ENCODE measurements at places on chromosomes 7 and 10. TPM values are rescaled to one million over a fixed set of nuclear protein-coding genes. Genes with fewer than 3 reads are reported as not detected.

GPRIN2 gene
- total RNA-seq = 39.0 TPM

GHRHR gene
- 1.5 TPM for total RNA-seq

TEX47 gene
- total RNA-seq = not detected

MRLN gene
- total RNA-seq = not detected

LGI1 gene
- not detected for total RNA-seq

MCMBP gene
- 38.1 TPM for total RNA-seq

STOX1 gene
- total RNA-seq = 1.5 TPM

ASIC3 gene
- total RNA-seq = 2.6 TPM

SYNPO2L gene
- not detected for total RNA-seq

SLC16A9 gene
- total RNA-seq = 0.81 TPM

NOS3 gene
- total RNA-seq = 9.7 TPM

SUN3 gene
- total RNA-seq = not detected

AKR1C8 gene
- total RNA-seq = not detected

KLHL7 gene
- 27.2 TPM for total RNA-seq

CALHM3 gene
- not detected for total RNA-seq

HOXA1 gene
- 4.0 TPM for total RNA-seq

FAM237B gene
- not detected for total RNA-seq

EGR2 gene
- 28.4 TPM for total RNA-seq

NUTM2E gene
- total RNA-seq = not detected

FOXP2 gene
- total RNA-seq = 16.2 TPM

C10orf67 gene
- 0.93 TPM for total RNA-seq

TLL2 gene
- not detected for total RNA-seq

KCNMA1 gene
- total RNA-seq = 6.2 TPM

PILRA gene
- total RNA-seq = 8.5 TPM

SORCS1 gene
- 6.0 TPM for total RNA-seq

MYPN gene
- not detected for total RNA-seq

AKR1C4 gene
- not detected for total RNA-seq

ATOH7 gene
- total RNA-seq = not detected

GATAD1 gene
- total RNA-seq = 11.6 TPM

GBX1 gene
- not detected for total RNA-seq

PRKAR2B gene
- total RNA-seq = 4.5 TPM

CFAP58 gene
- total RNA-seq = 0.60 TPM

METTL27 gene
- total RNA-seq = 2.9 TPM

SUFU gene
- 15.3 TPM for total RNA-seq

ANK3 gene
- 97.8 TPM for total RNA-seq

UNCX gene
- not detected for total RNA-seq

FXYD4 gene
- not detected for total RNA-seq

PAPOLB gene
- not detected for total RNA-seq

CTAGE15 gene
- 3.0 TPM for total RNA-seq

CELF2 gene
- 8.7 TPM for total RNA-seq

WIPF3 gene
- 0.60 TPM for total RNA-seq

DRGX gene
- not detected for total RNA-seq

VENTX gene
- total RNA-seq = 0.17 TPM

SPDYE2B gene
- not detected for total RNA-seq

HOXA2 gene
- total RNA-seq = 4.2 TPM

TMEM213 gene
- 11.4 TPM for total RNA-seq

BTBD16 gene
- total RNA-seq = 10.2 TPM

CPXM2 gene
- total RNA-seq = 4.1 TPM
